ENCODE measurements at places on chromosomes 1 and 21.

DNA sequence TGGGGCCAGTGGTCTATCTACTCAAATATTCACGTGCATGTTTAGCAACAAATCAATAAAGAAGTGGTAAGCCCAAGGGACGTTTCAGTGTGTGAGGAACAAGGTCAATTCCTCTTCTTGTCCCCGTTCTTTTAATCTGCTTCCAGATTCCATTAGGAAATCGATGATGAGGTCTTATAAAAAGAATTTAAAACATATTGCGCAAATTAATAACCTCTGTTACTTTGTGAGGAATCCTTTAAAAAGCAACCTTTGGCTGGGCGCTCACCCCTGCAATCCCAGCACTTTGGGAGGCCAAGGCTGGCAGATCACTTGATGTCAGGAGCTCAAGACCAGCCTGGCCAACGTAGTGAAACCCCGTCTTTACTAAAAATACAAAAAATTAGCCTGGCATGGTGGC lies 113.0 kb upstream of the TMPRSS2 start:
- no peak for DNase-seq

GRCh38 chr1:231750296-231750695 lies 123.7 kb downstream of the DISC1 start:
- DNase-seq: no peak

DNA sequence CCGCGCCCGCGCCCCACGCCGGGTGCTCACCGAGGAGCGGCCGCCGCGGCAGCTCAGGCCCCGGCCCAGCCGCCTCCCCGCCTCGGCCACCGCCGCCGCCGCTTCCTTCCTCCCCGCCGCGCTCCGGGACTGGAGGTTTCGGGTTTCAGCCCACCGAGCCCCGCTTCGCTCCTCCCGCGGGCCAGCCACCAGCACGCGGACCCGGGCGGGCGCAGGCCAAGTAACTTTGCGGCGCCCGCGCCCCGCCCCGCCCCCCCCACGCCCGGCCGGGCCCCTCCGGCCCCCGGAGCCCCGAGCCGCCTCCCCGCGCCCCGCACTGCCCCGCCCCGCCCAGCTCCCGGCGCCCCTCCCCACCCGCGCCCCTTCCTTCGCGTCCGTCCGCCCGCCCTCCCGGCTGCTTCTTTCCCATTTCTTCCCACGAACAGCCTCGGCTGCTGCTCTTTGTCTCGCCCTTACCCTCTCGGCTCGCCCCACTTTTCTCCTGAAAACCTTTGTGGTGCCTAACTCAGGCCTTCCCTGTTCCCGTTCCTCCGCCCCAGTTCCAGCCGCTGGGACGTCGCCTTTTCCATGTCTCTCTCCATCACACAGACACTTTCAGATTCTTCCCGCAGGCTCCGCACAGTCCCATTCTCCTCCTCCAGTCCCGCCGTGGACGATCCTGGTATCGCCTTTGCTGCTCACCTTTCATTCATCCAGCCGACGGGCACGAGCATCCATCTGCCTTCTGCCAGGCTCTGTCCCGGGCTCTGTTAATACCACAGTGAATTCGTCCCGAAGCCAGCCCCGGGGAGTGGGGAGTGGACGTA lies at the start of gene GPR161:
Gene GPR161, minus strand, starts transcription at position 222 of the 806 bp plus-strand sequence. CDS start 32,080 bp downstream, outside the sequence.
- DNase-seq: no peak

GRCh38 chr1:38964140-38964548 lies 22.5 kb upstream of the RHBDL2 start:
- no peak for DNase-seq

DNA sequence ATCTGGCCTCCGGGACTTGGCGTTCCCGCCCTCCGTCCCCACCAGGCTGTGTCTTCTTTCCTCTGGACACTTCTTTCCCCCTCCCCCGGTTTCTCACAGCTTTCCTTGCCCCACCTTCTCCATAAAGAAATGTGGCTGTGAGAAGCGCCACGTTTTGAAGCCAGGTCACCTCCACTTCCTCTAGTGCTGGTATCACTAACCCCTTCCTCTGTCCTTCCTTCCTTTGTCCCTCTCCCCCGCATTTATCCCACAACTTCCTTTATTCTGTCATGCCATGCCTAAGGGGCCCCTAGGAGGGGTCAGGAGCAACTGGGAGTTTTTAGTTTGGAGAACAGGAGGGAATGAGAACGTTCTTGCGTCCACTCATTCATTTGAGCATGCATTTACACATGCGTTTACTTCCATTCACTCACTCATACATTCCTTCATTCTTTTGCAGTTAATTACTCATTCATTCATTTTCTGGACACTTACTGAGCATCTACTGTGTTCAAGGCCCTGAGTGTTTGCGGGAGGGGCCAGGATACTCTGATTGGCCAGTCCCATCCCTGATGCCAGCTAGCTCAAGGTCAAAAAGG lies 5.0 kb upstream of the ACOT11 start:
- DNase-seq: no peak

- DNase-seq: no peak
These were observed 13.6 kb downstream of the DIP2A start for GRCh38 chr21:46472246-46472645.

- DNase-seq: no peak
These were observed 94.5 kb downstream of the DNTTIP2 start for GRCh38 chr1:93784538-93784937.

DNA sequence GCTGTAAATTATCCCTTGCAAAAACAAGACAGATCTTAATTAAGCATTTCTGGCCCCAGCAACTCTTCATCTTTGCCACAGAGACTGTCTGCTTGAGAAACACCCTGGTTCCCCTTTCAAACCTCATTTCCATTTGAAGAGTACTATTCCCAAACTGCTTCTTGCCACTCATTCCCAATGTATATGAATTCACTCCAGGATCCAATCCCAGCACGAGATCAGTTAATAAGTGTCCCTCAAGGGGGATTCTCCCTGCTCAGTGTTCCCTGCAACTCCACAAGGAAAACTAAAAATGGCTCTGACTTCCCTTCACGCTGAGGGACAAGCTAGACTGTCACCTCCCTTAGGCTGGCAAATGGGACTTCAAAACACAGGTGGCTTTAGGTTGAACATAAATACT lies 173.2 kb downstream of the SIPA1L2 start:
- DNase-seq: no peak

GRCh38 chr1:30101487-30102227 lies 621.7 kb downstream of the MATN1 start:
- no peak for DNase-seq

DNA sequence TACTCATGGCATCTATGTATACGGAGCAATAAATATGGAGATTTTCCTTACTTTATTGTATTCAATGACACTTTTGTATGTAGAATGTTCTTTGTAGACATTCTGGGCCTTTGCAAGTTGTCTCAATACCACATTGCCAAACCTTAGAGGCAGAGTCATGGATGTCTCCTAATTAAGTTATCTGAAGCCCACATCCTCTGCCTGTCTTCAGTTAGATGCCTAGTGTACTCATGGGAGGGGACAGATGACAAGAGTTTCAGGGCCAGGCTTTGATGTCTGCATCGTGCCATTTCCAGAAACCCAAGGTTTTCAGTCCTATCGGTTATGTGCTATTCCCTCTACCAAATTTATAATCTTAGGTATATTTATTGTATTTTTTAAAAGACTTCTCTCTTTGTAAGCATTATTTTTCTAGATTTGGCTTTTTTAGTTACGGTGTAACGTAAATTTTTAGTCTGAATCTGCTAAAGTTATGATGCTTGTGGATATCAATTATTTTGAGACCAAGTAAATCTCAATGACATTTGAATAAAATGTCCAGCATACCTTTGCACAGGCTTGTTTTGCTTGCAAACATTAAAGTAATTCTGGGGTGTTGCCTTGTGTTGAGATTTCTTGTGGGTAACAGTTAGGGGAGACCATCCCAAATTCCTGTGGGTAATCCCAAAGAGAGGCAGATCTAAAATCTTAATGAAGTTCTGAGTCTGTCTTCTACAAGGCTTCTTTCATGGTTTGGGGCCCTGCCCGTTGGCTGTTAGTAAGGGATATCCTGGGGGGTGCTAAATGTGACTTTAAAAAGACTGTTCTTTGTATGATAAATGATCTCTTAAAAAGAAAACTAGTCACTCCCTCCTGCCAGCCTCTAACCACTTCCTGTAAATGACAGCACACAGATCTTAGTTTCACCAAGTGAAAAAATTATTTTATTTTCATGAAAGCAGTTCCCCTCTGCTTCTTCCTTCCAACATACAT lies 8.0 kb upstream of the MACF1 start:
- no peak for DNase-seq

- no peak for DNase-seq
These were observed 480.4 kb downstream of the PLPP3 start for GRCh38 chr1:56098946-56099345.

DNA sequence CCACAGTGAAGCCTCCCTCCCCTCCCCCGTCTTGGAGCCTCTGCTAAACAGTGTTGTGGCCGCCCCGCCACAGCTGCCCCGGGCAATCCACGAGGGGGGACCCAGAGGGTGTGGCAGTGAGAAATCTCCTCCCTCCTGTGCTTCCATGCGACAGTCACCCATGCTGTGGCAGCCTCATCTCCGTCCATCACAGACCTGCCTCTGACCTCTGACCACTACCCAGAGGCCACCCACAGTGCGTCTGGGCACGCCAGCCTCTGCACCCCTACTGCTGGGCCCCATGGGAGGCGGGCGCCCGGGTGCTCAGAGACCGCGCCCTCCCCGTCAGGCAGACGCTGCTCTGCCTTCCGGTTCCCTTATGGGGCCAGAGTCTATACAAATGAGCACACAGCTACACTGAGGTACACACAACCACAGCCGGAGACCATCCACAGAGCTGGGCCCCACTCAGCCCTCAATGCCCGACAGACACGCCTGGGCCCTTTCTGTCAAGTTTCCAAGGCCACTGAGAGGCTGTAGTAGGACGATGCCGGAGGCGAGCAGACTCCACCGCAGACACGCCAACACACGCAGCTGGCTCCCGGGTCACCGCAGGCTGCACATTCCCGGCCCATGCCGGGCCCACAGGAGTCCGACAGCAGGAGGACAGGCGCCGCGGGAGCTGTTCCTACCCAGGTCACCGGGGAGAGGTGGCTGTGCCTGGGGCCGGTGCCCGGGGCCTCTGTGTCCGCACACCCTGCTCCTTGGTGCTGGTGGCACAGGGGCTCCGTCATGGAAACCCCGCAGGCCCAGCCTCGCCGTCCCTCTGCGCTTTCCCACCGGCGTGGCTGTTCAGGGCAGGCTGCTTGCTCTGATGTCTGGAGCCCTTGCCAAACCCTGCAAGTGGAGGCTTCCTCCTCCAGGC lies 23.9 kb upstream of the TMEM52 start:
- no peak for DNase-seq

DNA sequence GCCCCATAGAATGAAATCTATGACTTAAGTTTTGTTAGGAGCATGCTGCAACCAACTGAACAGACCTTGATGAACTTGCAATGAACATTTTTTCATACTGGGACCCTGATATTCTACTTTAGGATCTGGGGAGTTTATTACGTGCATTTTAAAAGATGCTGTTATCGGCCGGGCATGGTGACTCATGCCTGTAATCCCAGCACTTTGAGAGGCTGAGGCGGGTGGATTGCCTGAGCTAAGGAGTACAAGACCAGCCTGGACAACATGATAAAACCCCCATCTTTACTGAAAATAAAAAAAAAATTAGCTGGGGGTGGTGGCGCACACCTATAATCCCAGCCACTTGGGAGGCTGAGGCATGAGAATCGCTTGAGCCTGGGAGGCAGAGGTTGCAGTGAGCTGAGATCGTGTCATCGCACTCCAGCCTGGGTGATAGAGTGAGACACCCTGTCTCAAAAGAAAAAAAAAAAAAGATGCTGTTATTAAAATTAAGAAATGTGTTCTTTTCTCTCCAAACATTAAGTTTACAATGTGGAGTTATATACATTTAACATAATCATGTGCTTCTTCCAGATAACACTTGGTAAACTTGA lies 7.1 kb downstream of the MPZL1 start:
- DNase-seq: no peak

- no peak for DNase-seq
These were observed 127.6 kb upstream of the F3 start for GRCh38 chr1:94669198-94669597.

- no peak for DNase-seq
These were observed 621.9 kb downstream of the NPHP4 start for GRCh38 chr1:5370311-5370710.

DNA sequence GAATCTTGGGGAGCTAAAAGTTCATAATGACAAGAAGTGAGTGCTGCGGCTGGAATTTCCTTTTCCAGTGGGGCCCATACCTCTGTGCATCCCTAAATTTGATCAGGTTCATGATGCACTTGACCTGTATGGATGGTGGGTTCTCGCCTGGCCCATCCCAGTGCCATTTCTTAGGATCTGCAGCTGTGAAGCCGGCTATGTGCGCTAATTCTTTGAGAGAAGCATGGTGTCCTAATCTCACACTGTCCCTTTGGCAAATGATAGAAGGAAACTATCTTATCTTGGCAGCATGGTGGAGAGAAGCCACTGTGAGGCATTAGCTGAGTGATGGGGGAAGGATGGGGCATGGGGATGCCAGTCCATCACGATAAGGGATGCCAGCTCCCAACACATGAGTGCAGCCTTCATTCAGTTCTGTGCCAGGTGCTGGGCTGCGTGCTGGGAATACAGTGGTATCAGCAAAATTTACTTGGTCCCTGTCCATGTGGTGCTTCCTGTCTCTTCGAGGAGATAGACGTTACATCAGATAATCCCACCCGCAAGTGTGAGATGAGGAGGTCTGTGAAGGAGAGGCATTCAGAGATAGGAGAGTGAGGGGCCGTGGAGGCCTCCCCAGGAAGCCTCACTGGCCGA lies 30.5 kb downstream of the STUM start:
- DNase-seq: no peak

DNA sequence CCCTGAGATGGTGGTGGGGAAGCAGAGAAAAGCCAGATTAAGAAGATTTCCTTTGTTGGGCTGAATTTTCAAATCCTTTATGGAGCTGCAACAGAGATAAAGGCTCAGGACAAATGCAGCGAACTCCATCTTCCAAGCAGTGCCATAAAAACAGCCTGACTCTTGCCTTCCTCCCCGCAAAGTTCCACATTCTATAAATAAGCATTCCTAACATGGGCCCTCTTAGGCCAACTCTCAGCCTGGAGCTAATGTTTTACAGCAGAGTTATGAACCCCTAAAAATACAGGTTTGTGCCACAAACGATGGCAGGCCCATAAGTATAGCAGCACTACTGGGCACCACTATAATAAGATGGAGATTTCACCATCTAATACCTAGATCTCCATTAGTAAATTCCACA lies 27.2 kb downstream of the LMO4 start:
- DNase-seq: no peak

DNA sequence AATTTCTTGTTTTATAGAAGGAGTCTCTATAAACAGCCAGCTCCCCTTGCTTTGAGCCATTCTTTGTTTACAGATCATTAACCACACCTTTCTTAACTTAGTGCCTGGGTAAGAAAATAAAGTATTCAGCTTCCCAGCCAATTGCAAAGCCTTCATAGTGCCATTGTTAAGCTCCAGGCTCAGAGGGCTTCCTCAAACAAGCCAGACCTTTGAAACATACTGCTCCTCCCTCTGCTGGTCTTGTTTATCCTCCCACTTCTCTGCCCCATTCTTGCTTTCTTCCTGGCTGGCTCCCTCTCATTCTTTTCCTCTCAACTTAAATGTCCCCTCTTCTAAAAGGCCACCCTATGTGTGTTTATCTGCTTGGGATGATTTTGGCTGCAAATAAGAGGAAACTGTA lies 319.4 kb upstream of the ST6GALNAC5 start:
- DNase-seq: no peak

- no peak for DNase-seq
These were observed 31.4 kb downstream of the VASH2 start for GRCh38 chr1:212981571-212982328.
